ENCODE measurements at places on chromosomes 4 and X.

- no peak for DNase-seq
Measured at GRCh38 chrX:38606821-38607220, 45.5 kb downstream of the TSPAN7 start.

DNA sequence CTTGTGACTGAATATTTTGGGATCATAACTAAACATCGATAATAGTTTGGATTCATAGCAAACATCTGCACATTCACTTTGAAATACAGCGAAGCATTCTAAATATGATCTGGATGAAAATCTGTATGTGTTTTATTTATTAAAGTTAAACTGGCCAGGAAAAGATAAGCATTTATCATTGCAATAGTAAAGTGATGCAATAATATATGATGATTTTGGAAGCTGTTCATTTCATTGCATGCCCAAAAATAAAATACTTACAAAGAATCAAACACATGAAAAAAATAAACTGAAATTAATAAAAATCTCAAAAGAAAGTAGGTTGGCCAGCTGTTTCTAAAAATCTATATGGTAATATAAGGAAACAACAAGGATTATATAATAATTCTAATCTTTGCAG is 1.9 kb downstream of the PRDM5 start:
- no peak for DNase-seq

- no peak for DNase-seq
Measured at GRCh38 chr4:67320645-67321044, 224.7 kb downstream of the CENPC start.

DNA sequence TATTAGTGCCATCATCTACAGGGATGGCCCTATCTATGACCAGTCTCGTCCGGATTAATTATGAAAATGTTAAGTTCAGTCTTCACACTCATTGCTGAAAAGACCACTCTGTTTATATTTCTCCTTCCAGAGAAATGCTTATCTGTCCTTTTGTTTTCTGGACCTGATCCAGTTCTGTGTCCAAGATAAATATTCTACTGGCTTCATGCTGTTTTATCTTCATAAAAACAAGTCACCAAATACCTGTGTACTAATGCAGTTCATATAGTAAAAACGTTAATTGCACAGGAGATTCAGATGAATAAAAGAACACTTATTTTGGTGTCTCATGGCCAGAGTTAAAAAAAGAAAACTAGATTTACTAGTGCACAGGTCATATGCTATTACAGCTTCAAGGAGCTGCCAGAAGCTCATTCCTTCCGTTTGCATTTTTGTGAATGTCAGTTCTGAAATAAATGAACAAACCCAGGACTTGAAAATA is 17.3 kb downstream of the FNIP2 start:
- peak; percentile 17 for DNase-seq

DNA sequence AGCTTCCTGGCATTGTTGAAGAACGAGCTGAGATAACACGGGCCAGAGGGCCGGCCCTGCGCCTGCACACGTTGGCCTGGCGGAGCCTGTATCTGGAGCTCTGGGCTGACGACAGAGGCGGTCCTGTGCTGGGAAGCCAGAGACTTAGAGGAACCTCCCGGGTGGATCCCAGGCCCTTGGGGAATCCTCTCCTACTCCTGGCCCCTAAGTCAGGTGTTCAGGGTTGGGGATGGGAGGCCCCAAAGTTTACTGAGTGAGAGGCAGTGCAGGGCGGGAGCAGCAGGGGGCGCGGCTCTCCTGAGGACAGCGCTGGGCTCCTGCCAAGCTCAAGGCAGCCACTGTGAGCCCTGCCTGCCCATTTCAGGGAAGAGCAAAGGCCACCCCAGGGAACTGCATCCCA is 2.5 kb upstream of the HTRA3 start:
- peak; percentile 40 for DNase-seq

- no peak for DNase-seq
Measured at GRCh38 chr4:55588160-55588559, 3.9 kb downstream of the PDCL2 start.

DNA sequence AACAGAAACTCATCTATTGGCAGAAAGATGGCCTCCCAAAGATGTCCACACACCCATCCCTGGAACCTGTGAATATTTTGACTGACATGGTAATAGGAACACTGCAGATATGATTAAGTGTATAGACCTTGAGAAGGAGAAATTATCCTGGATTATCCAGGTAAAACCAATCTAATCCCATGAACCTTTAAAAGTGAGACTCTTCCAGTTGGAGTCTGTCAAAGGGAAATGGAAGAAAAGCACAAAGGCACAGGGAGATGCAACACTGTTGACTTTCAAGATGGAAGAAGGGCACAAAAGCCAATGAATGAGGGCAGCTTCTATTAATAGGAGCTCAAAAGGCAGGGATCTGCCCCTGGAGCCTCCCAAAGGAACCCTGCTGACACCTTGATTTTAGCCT is 83.0 kb downstream of the AMELX start:
- DNase-seq, result no peak
